ENCODE measurements at places on chromosomes 6 and 20.

GRCh38 chr6:117346142-117346930 is 79.4 kb downstream of the ROS1 start:
- no peak for DNase-seq

GRCh38 chr20:58173930-58174707 is 54.3 kb downstream of the ANKRD60 start:
- DNase-seq, result no peak

DNA sequence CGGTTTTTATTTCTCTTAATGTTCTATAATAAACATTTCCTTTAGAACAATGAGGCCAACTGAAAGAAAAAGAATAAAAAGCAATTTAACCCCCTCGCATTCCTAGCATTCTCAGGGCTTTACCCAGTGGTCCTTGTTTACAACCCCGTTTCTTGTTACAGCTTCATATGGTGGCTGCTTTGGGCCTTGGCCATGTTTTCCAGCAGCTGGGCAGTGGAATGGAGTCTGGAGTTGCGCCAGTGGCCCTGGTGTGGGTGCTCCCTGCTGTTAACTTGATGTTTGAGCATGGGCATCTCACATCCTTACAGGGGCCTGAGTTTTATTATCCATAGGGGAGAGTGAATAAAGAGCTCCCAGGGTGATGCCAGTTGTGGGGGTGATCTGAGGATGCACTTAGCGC is 18.8 kb downstream of the EFCAB8 start:
- no peak for DNase-seq

DNA sequence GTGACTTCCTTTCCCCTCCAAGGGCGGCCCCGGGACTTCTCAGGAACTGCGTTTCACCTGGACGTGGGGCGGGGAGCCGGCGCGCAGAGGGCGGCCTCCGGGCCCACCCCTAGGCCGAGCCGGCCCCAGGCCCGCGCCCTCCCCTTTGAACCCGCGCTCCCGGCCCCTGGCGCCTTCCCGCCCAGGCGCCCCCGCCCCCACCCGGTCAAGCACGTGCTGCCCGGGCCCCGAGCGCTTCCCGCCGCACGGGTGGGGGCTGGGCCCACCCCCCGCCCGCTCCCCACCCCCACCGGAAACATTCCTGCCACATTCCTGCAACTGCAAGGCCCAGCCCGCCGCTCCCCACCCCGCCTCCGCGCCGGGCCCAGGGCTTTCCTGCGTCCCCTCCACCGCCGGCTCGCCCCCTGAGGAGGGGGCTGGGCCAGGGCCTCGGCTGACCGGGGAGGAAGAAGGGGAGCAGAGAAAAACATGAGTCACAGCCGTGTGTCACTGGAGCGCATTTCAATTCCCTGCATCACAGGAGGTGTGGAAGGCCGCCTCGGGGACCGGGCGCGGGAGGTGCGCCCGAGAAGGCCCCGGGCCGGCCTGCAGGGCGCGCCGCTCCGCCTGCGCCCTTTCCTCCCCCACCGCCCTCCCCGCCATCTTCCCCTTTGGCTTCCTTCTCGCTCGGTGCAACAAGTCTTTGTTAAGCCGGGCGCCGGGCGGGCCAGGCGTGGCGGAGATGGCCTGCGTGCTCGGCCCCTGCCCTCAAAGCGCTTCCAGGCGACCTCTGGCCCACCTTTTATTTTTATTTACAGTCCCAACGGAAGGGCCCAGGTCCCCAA is 1.2 kb upstream of the HMGA1 start:
- DNase-seq, result no peak

DNA sequence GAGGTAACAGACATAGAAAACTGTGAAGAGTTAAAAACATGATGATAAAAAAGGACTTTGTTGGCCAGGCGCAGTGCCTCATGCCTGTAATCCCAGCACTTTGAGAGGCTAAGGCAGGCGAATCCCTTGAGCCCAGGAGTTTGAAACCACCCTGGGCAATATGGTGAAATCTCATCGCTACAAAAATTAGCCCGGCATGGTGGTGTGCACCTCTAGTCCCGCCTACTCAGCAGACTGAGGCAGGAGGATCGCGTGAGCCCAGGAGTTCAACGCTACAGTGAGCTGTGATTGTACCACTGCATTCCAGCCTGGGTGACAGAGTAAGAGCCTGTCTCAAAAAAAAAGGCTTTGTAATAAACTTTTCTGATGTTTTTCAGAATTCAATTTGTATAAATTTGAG is 60.1 kb downstream of the GFOD1 start:
- no peak for DNase-seq

GRCh38 chr6:145034664-145035063 is 700.7 kb downstream of the EPM2A start:
- no peak for DNase-seq

DNA sequence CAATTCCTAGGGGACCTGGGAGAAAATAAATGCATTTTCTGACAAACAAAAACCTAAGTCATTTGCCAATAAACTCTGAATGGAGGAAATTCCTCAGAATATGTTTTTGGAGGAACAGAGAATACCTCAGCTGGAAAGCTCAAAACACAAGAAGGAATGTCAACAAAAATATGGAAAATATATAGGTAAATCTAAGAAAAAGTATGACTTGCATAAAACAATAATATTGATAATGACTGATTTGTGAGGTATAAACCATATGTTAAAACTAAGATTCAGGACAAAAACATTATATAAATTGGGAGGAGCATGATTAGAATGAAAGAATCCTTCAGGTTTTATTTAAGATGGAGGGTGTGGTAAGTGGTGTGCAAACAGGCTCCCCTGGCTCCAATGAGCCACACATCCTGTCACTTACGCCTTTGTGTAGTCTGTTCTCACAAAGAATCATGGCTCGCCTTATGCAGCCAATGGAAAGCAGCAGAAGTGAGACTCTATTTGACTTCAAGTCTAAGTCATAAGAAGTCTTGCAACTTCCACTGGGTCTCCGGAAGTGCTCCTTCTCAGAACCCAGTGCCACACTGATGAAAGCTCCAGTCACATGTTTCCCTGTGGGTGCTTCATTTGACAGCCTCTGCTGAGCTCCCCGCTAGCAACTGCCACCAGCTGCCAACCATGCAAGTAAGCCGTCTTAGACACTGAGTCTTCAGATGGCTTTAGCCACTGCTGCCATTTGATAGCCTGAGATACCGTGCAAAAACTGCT is 8.1 kb downstream of the CFAP61 start:
- DNase-seq, result no peak

DNA sequence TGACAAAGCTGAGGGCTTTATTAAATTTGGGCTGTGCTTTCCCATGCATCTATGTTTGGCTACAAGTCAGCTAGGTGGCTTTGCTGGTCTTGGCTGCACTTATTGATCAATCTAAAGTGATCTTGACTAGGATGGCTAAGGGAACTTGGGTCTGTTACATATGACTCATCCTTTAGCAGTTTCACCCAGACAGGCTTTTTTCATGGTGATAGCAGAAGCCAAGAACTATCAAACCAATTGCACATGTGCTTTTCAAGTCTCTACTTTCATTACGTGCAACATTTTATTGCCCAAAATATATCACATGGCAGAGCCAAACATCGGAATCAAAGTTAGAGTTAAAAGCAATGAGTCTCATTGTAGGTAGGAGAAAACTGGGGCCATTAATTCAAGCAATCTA is 626.3 kb downstream of the TENT5A start:
- DNase-seq, result no peak

DNA sequence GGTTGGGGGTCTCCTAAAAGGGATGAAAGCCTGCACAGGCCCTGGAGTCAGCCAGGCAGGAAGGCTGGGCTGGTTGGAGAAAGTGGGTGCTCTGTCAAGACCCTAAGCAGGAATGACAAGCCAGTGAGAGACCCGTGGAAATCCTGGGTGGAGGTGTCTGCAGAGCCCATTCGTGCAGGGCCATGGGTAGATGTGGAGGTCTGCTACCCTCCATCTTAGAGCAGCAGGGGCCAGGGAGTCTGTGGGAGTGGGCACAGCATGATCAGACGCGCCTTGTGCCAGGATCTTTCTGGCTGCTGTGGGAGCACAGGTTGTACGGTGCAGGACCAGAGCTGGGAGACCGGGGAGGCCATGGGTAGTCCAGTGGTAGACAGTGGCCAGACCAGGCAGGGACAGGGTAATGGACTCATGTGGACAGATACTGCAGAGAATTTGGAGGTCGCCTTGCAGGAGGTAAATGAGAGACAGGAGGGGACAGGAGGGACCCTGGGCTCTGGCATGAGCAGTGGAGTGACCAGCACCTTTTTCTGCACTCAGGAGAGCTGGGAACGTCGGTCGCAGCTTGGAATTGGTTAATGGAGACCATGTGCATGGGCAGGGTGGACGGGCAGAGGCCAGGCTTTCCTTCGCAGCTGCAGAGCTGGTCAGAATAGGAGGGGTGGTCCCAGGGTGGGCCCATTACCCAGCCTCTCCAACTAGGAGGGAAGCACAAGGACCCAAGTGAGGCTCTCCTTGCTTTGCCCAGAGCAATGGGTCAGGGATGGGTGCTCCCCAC is 203.5 kb upstream of the PMEPA1 start:
- DNase-seq, result no peak

- DNase-seq, result no peak
Observed at GRCh38 chr6:131216246-131216645, 81.0 kb downstream of the AKAP7 start.

DNA sequence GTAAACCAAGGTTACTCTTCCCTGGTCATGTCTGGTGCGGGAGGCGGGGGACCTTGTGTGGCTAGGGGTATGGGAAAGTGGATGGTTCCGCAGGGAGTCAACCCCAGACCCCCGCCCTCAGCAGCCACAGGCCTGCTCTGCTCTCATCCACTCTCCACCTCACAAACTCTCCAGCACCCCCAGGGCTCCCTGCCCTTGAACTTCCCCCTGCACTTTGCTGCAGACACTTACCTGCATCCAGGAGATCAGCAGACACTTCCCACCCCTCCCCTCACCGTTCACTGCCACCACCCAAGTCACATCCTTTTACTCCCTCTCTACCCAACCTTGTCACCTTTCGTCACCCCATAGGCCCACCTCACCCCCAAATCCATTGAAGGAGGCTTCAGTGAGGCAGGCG is 3.9 kb upstream of the RAET1L start:
- DNase-seq, result no peak

- DNase-seq, result no peak
Observed at GRCh38 chr6:106803188-106803587, 171.3 kb downstream of the CD24 start.

- DNase-seq, result no peak
Observed at GRCh38 chr6:3299221-3299620, 40.5 kb downstream of the PSMG4 start.

- DNase-seq, result no peak
Observed at GRCh38 chr20:23584434-23585199, 16.3 kb upstream of the CST9L start.

DNA sequence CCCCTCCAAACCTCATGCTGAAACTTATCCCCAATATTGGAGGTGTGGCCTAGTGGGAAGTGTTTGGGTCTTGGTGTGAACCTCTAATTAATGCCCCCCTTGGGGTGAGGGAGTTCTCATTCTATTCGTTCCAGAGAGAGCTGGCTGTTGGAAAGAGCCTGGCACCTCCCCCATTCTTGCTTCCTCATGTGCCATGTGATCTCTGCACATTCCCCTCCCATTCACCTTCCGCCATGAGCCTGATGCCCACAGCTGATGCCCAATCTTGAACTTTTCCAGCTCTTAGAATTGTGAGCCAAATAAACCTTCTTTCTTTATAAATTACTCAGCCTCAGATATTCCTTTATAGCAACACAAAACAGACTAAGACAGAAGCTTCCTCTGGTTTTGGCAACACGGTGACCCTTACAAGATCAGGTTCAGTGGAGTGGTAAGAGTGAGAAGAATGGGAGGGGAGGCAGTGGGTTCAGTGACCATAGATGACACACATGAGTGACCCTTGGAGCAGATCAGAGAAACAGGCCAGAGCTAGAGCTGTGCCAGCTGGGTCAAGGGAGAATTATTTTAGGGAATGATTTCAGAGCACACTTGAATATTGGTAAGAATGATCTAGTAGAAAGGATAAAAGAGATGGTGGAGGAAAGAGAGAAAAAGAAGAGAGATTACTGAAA is 176.4 kb downstream of the LY86 start:
- no peak for DNase-seq

GRCh38 chr6:85470023-85470410 is 20.1 kb downstream of the NT5E start:
- no peak for DNase-seq

- DNase-seq, result no peak
Observed at GRCh38 chr6:131917763-131918649, 33.2 kb downstream of the CCN2 start.

DNA sequence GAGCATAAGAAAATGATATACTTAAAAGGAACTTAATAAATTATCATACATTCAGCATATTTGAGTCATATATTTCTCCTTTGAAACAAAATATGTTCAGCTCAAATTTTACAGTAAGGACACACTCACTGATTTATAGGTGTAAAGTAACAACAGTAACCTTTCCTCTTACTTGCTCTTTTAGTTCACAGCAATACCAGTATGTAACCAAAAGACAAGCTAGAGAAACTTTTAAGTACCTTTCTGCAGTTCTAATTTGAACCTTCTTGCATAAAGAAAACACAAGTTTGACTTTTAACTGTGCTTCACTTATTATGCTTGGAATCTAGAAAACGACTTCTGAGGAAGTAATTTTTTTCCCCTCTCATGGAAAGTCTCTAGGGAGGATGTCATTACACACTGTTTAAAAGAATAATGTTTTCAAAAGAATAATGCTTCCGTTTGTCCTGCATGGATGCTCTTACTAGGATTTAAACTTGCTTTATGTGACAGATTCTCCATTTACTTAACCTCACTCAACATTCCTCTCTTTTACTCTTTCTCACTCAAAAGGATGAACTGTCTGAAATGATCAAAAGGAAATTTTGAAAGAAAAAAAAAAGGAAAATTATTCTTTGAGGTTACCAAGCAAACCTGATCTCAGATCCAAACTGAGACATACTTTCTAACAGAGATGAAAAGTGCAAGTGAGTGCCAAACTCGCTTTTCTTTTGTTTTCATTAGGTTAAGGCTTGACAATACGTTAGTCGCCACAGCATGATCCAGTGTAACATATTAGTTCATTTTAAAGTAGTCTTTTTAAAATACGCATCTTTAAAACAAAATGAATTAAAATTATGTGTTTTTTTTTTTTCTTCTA is 22.4 kb upstream of the CALHM6 start:
- DNase-seq, result no peak

DNA sequence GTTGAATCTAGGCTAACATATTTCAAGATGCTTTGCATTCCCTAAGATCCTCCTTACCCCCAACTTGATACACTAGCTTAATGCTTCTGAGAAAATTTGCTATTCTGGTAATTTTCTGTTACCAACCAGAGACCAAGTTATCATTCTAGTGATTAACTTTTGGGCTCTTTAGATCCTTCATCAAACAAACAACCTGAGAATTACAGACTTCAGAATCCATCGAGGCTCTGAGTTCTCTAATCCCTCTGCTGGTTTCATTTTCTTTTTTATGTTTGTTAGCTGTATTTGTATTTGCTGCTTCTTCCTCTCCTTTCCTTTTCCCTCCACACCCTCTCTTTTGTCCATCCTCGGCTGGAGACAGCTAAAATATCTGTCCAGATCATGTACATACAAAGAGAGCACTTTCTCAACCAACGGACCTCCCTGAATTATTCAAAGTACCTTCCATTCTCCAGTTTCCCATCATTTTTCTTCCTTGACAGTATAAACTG is 98.7 kb upstream of the RIPOR2 start:
- DNase-seq, result no peak

Data from GM12891 (cell line).